Thyroid gland (tissue), 4 donors: ENCODE measurements at places on chromosomes 4 and X. TPM values are rescaled to one million over a fixed set of nuclear protein-coding genes. Genes with fewer than 3 reads are reported as not detected.

DNA sequence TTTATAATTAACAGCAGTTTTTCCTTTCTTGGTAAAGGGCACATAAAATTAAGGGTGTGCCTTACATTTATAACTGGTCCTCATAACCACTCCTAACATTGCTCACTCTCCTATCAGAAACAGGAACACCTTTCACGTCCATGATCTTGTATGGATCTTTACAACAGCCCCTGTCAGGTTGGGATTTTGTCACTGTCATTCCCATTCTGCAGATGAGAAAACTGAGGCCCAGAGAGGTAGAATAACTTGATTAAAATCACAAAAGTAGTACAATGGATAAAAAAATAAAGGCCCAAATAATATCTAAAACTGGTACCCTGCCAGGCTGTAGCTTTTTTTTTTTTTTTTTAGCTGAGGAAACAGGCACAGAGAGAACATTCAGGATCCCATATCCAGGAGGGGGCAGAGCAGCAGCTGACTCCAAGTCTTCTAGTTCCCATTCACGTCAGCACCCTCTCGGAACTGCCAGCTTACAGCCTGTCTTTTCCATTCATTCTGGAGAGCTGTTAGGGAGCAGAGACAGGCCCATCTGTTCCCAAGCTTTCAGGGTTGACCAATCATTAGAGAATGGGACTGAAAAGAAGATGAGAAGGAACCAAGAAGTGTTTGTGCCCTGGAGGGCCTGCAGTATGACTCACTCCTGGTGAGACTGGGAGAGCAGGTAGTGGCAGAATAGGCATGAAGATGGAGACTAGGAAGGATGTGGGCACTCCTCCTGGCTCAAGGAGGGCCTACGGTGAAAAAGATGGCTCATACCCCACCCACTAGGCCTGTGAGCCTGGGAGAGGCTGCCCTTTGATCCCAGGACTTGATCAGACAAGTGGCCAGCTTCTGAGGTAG, 7.3 kb downstream of the SUV39H1 start:
- no peaks in the 10 kb centered on the region for H3K36me3 ChIP-seq
- H3K4me3 ChIP-seq, result no peak overlapping the region
- no peak for DNase-seq
- no peak overlapping the region for H3K27ac ChIP-seq

DNA sequence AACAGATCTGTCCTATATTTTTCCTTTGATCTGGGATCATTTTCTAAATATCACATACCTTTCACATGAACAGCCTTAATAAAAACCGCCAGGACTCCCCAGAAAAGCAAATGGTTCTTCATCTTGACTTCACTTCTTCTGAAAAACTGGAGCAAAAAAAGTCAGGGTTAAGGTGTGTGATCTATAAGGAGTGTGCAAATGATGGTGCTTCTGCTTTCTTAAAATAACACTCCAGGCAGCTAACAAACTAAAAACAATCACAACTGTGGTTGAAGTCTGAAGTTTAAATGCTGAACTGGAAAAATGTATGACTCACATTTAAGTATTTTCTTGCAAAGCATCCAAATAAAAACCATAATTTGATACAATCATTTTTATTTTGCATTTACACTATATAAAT, at the start of gene JCHAIN:
Gene JCHAIN (minus strand): TSS at position 140 of the 400 bp plus-strand sequence. CDS start 18 bp downstream, at position 122.
- no peak within 1 kb of the TSS for H3K4me3 ChIP-seq
- no peak for DNase-seq
- no peak within 1 kb of the TSS for H3K27ac ChIP-seq

DNA sequence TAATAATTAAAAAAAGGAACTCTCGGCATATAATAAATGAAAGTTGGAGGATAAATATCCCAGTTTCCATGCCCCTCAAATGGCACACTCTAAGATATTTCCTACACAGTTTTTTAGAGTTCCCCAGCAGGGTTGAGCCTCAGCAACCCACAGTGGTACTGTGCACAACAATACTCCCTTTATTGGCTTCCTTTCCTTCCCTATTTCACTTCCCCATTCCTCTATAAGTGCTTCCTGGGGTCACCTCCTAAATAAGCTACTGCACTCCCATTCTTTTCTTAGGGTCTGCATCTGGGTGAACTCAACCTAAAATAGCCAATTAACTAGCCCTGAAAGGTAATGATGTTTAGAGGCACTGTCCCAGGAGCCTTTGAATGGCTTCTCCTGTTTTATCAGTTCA, 76.4 kb upstream of the NHS start:
- H3K36me3 ChIP-seq, result no peaks in the 10 kb centered on the region
- no peak for DNase-seq
- H3K27ac ChIP-seq, result no peak overlapping the region
- no peaks in the 10 kb centered on the region for H3K27me3 ChIP-seq
- no peak overlapping the region for H3K4me3 ChIP-seq

DNA sequence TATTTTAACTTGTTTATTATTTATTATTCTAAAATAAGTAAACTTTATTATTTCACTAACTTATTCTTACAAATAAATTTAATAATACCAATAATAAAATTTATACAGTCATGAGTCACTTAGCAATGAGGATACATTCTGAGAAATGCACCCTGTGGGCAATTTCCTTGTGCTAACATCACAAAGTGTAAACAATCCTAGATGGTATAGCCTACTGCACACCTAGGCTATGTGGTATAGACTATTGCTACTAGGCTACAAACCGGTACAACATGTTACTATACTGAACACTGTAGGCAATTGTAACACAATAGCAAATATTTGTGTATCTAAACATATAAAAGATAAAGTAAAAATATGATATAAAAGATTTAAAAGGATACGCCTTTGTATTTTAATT, 479.5 kb downstream of the EPHA5 start:
- H3K36me3 ChIP-seq, result no peaks in the 10 kb centered on the region
- DNase-seq, result no peak
- no peak overlapping the region for H3K4me3 ChIP-seq
- H3K27me3 ChIP-seq, result no peaks in the 10 kb centered on the region

- H3K27ac ChIP-seq, result peak overlapping the region; percentile 75
- peak; percentile 55 for DNase-seq
These were observed 1.4 kb downstream of the ELOVL6 start for GRCh38 chr4:110196871-110197528.

- no peak overlapping the region for H3K4me3 ChIP-seq
- H3K27me3 ChIP-seq, result no peaks in the 10 kb centered on the region
- DNase-seq, result no peak
- H3K4me1 ChIP-seq, result no peaks in the 10 kb centered on the region
These were observed 44.9 kb upstream of the SLC25A31 start for GRCh38 chr4:127685292-127685691.

DNA sequence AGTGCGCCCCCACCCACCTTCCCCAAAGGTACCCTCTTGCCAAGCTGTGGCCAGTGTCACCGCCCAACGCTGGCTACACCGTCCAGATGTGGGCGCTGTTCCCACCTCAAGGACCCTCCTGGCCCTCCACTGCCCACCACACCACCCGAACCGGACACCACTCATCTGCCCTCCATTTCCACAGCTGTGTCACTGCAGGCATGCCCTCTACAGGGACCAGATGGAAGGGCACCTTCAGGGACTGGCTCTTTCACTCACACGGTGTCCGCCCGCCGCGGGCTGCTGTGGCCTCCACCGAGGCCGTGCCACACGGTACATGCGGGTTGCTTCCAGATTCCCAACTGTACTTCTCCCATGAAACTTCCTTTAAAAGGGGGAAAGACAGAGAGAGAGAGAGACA, 87.7 kb downstream of the FAM53A start:
- H3K4me1 ChIP-seq, result no peaks in the 10 kb centered on the region
- DNase-seq, result no peak
- H3K27me3 ChIP-seq, result no peaks in the 10 kb centered on the region
- H3K27ac ChIP-seq, result no peak overlapping the region
- H3K36me3 ChIP-seq, result no peaks in the 10 kb centered on the region

GRCh38 chr4:81573840-81574239, 102.1 kb upstream of the RASGEF1B start:
- peaks cover 4% of the 10 kb centered on the region for H3K4me1 ChIP-seq
- H3K36me3 ChIP-seq, result no peaks in the 10 kb centered on the region
- no peaks in the 10 kb centered on the region for H3K27me3 ChIP-seq

DNA sequence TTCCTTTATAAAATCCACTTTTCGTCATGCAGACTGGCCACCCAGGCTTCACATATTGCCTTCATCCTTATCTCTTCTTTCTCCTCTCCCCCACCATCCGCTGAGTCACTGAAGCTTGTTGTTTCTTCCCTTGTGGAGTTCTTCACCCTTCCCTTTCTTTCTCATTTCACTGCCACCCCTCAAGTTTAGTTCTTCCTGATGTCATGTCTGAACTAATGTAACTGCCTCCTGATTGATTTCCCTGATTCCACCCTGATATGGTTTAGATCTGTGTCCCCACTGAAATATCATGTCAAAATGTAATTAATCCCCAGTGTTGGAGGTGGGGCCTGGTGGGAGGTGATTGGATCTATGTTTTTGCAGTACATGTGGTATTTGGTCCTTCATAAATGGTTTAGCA, 151.4 kb downstream of the CPEB2 start:
- H3K36me3 ChIP-seq, result no peaks in the 10 kb centered on the region
- no peak overlapping the region for H3K4me3 ChIP-seq
- no peaks in the 10 kb centered on the region for H3K27me3 ChIP-seq
- H3K27ac ChIP-seq, result no peak overlapping the region
- no peak for DNase-seq

GRCh38 chr4:6869944-6870343, 39.7 kb upstream of the TBC1D14 start:
- H3K4me1 ChIP-seq, result no peaks in the 10 kb centered on the region
- no peak for DNase-seq
- H3K4me3 ChIP-seq, result no peak overlapping the region
- no peaks in the 10 kb centered on the region for H3K27me3 ChIP-seq
- no peak overlapping the region for H3K27ac ChIP-seq
- H3K36me3 ChIP-seq, result peaks cover 14% of the 10 kb centered on the region

DNA sequence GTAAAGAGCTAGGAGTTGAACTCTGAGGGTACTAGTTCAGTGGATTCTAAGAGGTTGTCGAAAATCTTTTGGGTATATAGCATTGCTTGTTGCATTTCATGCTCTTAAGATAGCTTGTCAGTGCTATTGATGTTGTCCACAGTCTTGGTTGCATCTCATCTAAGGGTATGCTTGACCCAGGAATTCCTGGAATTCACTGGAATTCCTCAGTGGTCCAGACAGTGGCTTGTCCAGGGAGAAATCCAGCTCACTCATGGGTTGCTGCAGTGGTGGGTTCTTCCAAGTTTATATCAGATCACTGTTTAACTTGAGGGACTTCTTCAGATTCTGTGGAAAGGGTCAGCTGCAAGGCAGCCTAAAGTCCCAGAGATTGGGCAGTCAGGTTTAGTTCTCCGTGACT, 29.8 kb upstream of the SMARCAD1 start:
- no peak overlapping the region for H3K27ac ChIP-seq
- H3K27me3 ChIP-seq, result no peaks in the 10 kb centered on the region
- no peaks in the 10 kb centered on the region for H3K4me1 ChIP-seq
- no peak overlapping the region for H3K4me3 ChIP-seq

- H3K4me3 ChIP-seq, result no peak overlapping the region
- H3K27me3 ChIP-seq, result no peaks in the 10 kb centered on the region
- H3K27ac ChIP-seq, result no peak overlapping the region
- DNase-seq, result no peak
- no peaks in the 10 kb centered on the region for H3K36me3 ChIP-seq
These were observed 239.6 kb upstream of the VCX start for GRCh38 chrX:7603387-7603786.

GRCh38 chr4:114547340-114548134, 51.1 kb upstream of the UGT8 start:
- H3K4me1 ChIP-seq, result no peaks in the 10 kb centered on the region
- DNase-seq, result no peak
- H3K27me3 ChIP-seq, result no peaks in the 10 kb centered on the region
- H3K4me3 ChIP-seq, result no peak overlapping the region
- H3K27ac ChIP-seq, result no peak overlapping the region

GRCh38 chr4:187183346-187183745, 459.7 kb upstream of the FAT1 start:
- no peak for DNase-seq
- no peaks in the 10 kb centered on the region for H3K4me1 ChIP-seq
- H3K27me3 ChIP-seq, result no peaks in the 10 kb centered on the region
- H3K4me3 ChIP-seq, result no peak overlapping the region
- no peak overlapping the region for H3K27ac ChIP-seq

- H3K27me3 ChIP-seq, result no peaks in the 10 kb centered on the region
- peak overlapping the region; percentile 49 for H3K27ac ChIP-seq
- H3K36me3 ChIP-seq, result no peaks in the 10 kb centered on the region
These were observed 65.6 kb downstream of the POLR2B start for GRCh38 chr4:57044279-57044678.

- no peaks in the 10 kb centered on the region for H3K36me3 ChIP-seq
- no peak for DNase-seq
- H3K27me3 ChIP-seq, result no peaks in the 10 kb centered on the region
- no peaks in the 10 kb centered on the region for H3K4me1 ChIP-seq
- H3K4me3 ChIP-seq, result no peak overlapping the region
- H3K27ac ChIP-seq, result no peak overlapping the region
These were observed 163.0 kb upstream of the TET2 start for GRCh38 chr4:104983615-104984179.

- H3K27ac ChIP-seq, result no peak overlapping the region
- no peak overlapping the region for H3K4me3 ChIP-seq
- H3K4me1 ChIP-seq, result no peaks in the 10 kb centered on the region
These were observed 1.4 kb upstream of the POLA1 start for GRCh38 chrX:24692305-24692704.

DNA sequence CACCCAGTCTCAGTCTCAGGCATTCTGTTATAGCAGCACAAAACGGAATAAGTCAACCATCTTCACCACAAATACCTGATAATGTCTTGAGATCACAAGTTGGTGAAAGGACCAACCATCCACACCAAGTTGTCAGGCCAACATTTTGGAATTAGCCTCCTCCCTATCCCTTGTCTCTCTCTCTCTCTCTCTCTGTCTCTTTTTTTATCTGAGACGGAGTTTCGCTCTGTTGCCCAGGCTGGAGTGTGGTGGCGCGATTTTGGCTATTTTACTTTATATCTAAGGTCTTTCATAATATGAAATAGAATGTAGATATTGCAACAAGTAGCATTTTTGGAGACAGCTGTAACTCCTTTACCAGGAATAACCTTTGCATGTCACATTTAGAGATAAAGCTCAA, 15.7 kb downstream of the ADH1A start:
- H3K36me3 ChIP-seq, result no peaks in the 10 kb centered on the region
- no peak for DNase-seq
- H3K4me3 ChIP-seq, result no peak overlapping the region
- H3K27me3 ChIP-seq, result no peaks in the 10 kb centered on the region

GRCh38 chrX:97358941-97359340, 475.2 kb downstream of the RPA4 start:
- H3K27me3 ChIP-seq, result no peaks in the 10 kb centered on the region
- no peak overlapping the region for H3K4me3 ChIP-seq
- no peak for DNase-seq

GRCh38 chrX:107834275-107835201, 8.9 kb downstream of the MID2 start:
- H3K27ac ChIP-seq, result no peak overlapping the region
- H3K27me3 ChIP-seq, result no peaks in the 10 kb centered on the region
- DNase-seq, result no peak
- H3K36me3 ChIP-seq, result no peaks in the 10 kb centered on the region

GRCh38 chrX:32084757-32085156, 1012.9 kb upstream of the FTHL17 start:
- H3K36me3 ChIP-seq, result no peaks in the 10 kb centered on the region
- H3K4me1 ChIP-seq, result no peaks in the 10 kb centered on the region
- H3K4me3 ChIP-seq, result no peak overlapping the region
- no peak for DNase-seq
- no peaks in the 10 kb centered on the region for H3K27me3 ChIP-seq

Gene NXF2
- not detected for total RNA-seq

Gene SPANXA2
- total RNA-seq, result not detected

Gene VGLL1
- not detected for total RNA-seq

Gene PPP4R3C
- total RNA-seq, result not detected

Gene USP26
- not detected for total RNA-seq

Gene IGBP1
- 63.5 TPM for total RNA-seq

Gene TLL1
- 6.7 TPM for total RNA-seq

Gene SLC35A2
- total RNA-seq, result 36.4 TPM

Gene GPM6B
- 2.3 TPM for total RNA-seq

Gene SCRG1
- total RNA-seq, result not detected

Gene F9
- total RNA-seq, result not detected

Gene HPGDS
- not detected for total RNA-seq

Gene SLC49A3
- total RNA-seq, result 15.9 TPM
